ENCODE measurements at places on chromosomes 4 and X.

GRCh38 chr4:82610041-82610440, 48.3 kb upstream of the TMEM150C start:
- no peak for DNase-seq

GRCh38 chr4:113181289-113182007, 132.0 kb downstream of the ANK2 start:
- DNase-seq, result no peak

DNA sequence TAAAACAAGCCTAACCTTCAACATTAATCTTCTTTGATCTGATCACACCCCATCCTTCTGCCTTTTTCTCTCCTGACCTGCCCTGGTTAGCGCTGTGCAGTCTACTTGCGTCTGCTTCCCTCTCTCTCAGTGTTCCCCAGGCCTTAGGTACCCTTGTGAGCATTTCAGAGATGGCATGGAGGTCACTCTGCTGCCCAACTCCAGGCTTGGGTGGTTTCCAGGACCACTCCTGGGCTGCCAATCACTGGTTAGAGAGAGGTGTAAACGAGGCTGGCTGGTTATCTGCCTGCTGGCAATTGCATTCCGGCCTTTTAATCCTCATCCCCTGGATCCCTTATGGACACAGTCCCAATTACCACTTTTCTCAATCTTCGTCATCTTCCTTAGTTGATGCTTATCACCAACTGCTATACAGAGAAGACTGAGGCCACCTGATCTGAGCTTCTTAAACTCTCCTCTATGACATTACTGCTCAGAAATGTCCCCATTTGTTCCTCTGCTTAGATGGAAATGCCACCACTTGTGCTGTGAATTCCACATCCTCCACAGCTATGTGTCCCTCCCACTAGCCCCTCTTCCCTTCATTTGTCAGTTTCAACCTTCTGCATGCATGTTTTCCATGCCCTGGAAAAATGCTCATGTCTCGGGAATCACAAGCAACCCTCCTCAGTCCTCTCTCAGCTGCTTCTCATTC, 29.0 kb upstream of the BCLAF3 start:
- DNase-seq, result no peak

DNA sequence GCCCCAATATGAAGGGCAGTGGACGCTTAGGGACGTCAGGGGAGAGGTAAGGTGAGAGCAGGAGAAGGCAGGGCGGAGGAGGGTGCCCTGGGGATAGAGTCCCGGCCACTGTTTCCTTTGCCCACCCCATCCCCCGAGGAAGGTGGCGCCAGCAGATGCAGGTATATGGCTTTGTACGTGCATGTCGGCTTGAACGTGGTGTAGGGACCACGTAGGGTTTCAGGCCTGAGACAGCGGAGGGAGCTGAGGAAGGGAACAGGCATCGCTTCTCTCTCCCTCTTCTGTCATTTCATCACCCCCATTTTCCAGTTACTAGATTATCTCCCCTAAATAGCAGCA, 97.9 kb downstream of the PHKA2 start:
- DNase-seq, result no peak

DNA sequence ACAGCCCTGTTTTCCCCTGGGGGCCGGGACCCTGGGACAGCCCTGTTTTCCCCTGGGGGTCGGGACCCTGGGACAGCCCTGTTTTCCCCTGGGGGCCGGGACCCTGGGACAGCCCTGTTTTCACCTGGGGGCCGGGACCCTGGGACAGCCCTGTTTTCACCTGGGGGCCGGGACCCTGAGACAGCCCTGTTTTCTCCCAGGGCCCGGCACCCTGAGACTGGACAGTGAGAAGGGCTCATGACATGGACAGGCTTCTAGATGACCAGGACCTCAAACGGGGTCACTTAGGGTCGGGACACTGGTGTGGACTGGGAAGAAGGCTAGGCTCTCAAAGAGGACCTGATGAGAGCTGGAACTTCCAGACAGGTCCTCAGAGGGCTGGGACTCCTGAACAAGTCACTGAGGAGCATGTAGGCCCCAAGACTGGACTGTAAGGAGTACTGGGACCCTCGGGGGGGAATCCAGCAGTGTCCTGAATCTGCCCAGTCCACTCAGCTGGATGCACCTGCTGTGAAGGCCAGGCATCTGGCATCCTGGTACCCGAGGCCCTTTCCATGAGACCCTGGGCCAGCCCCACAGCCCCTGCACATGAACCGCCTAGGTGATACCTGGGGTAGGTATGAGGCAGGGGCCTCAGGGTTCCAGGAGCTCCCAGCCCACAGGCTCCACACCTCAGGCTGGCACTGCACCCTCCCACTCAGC, 2.4 kb downstream of the PCGF3 start:
- DNase-seq, result no peak

DNA sequence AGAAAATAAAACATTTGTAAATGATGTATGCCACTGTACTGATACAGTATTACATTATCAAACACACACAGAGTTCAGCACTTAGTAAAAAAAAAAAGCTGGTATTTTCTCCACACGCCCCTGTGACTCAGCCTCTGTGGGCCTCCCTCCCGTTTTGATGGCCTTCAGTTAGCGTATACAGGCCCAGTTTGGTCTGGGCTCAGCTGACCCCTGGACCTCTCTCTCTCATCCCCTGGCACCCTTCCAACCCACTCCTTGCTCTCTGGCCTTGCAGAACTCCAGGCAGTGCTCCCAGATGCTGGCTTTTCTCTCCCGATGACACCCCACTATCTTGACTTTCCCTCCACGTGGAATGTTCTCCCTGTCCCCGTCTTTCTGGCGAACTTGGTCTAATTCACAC, 89.0 kb upstream of the LIMCH1 start:
- no peak for DNase-seq

- DNase-seq, result no peak
These were observed 5.9 kb downstream of the MAGEA11 start for GRCh38 chrX:149717803-149718202.

DNA sequence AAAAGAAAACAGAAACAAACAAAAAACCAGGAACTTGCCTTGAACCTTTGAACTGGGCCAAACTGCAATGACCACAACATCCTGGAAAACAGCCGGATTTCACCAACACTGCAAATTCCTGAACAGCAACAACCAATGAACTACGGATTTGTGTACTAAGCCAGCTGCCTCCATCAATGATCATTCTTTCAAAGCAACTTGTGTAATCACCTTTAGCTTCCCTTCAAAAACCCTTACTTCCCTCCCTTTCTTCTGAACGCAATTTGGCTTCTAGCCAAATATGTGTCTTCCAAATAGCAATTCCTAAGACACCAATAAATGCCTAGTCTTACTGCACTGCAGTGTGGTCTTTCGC, 98.5 kb upstream of the FAM47C start:
- DNase-seq, result no peak

DNA sequence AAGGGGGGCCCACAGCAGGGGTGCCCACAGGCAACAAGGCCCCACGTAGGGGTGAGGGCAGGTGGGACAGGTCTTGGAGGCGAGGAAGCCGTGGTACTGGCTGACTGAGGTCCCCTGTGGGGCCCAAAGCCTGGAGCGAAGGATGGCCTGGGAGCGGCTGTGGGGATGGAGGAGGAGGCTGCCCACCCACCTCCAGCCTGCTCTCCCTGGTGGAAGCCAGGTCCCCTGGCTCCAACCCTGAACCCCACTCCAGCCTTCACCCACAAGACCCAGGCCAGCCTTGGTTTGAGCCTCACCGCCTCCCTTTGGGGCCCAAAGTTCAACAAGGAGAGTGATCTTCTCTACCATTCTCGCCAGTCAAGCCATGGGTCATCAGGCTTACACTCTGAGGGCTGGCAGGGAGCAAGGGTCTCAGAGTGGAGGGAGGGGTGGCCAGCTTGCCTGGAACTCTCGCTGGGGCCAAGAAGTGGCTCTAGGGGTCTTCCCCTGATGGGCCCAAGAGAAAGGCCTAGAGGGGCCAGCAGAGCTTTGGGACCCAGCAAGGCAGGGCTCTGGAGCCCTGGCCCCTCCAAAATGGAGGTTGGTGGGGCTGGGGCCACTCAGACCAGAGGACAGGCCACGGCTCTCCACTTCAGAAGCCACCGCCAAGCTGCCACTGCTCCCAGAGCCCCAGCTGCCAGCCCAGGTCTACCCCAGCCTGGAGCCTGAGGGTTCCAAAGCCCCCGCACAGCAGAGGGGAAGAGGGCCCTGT, 5.0 kb downstream of the PNCK start:
- no peak for DNase-seq

DNA sequence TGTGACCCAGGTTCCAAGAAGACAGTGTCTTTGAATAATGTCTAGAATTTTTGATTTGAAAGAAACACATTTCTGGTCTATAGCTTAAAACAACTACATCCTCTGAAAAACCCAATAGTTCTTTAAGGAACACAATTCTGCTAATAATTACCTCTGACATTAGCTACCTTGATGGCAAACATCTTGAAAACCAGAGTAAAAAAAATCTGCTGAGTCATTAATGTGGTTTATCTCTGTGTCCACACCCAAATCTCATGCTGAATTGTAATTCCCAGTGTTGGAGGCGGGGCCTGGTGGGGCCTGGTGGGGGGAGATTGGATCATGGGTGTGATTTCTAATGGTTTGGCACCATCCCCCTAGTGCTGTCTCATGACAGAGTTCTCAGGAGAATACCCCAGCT, 1233.8 kb downstream of the NLGN4X start:
- no peak for DNase-seq

- no peak for DNase-seq
These were observed 4.1 kb downstream of the AFF2 start for GRCh38 chrX:148504506-148504905.

DNA sequence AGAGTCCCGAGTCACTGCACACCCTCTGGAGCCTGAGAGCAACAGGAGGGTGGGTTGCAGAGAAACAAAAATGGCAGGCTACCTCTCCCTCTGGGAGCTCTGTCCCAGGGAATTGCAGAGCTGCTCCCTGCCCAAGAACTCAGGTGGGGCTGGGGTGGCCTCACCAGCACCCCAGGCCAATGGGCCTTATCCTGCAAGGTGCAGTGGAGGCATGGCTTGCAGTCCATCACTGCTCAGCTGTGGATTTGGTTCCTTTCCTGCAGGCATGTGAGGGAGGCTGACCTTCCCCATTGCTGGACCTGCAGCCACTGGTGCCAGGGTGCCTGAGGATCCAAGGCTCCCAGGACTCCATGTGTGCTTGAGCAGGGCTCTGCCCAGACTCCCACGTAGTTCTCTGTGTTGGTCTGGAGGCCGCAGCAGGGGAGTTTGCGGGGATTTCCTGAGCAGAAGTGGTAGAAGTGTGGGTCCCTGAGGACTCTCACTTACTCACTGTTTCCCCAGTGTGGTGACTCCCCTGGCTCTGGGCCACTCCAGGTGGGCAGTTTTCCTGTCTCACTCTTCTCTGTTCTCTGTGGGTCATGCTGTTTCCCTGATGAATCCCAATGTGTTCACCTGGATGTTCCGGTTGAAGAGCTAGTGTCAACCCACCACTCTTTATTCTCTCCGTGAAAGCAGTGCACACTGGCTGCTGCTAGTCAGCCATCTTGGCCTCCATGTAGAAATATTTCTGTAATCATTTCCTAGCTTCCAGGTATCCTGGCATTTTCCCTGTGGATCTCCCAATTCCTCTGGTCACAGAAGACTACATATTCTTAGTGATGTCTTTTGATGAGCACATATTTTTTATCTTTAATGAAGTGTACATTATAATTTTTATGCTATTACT, 82.3 kb downstream of the ARHGAP24 start:
- DNase-seq, result no peak

- DNase-seq, result no peak
These were observed 487.4 kb upstream of the TENM3 start for GRCh38 chr4:181755846-181756245.

DNA sequence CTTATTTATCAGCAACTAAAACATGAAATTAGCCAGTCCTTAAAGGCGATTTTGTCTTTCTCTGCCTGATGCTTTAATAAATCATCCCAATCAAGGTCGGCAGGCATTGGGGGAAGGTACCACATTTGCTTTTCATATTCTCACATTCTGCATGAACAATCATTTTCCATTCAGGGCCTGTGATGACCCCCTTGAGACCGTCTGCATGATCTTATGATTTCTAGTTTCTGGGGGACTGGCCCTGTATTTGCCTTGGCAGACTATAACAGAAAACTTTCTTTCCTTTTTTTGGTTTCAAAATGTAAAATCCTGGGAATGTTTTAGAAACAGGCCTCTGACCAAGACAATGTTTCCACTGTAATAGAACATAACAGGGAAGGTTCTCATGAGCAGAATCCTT, 296.8 kb downstream of the IDS start:
- no peak for DNase-seq

- DNase-seq, result no peak
These were observed 168.0 kb downstream of the SOWAHB start for GRCh38 chr4:76729980-76730379.

- peak; percentile 18 for DNase-seq
These were observed 512.2 kb downstream of the PDHA2 start for GRCh38 chr4:96352051-96352517.

GRCh38 chr4:7897811-7898210, 41.9 kb downstream of the AFAP1 start:
- DNase-seq, result no peak

- DNase-seq, result no peak
These were observed 44.0 kb downstream of the MGST2 start for GRCh38 chr4:139709660-139710059.

All from K562 (cell line).